ENCODE measurements at places on chromosomes 11 and 22. TPM values are rescaled to one million over a fixed set of nuclear protein-coding genes. Genes with fewer than 3 reads are reported as not detected.
A peak's percentile ranks its signal among the peaks of the same experiment; 100 is the strongest.

DNA sequence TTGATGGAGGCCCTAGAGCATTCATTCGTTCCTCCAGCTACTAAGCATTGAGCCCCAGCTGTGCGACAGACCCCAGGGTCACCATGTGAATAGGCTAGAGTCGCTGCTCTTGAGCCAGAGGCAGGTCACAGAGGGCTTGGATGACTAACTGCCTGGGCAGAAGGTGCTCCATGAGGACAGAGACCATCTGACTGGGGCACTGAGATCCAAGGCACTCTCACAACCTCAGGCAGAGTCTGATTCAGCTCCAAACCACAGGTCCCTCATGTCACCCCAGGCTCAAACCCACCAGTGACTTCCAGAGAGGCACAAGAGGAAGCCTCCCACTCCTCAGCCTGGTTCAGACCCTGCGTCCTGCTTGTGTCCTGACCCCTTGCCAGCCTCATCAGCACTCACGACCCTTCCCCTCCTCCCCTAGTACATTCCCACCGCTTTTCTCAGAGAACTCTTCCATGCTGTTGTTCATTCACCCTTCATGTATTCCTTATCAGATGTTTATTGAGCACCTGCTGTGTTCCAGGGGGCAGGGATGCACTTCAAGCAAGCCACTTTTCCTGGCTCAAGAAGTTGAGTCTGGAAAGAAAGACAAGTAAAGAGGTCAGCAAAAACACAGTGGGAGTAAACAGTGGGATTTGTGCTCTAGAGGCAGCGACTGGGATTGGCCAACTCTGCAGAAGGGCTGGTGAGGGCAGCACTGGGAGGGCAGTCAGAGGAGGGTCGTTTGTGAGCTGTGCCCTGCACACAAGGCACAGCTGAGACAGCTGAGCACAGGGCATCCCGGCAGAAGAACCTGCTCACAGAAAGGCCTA is 9.3 kb downstream of the OAF start:
- DNase-seq = no peak

Gene UPB1
- 6.7 TPM for total RNA-seq

DNA sequence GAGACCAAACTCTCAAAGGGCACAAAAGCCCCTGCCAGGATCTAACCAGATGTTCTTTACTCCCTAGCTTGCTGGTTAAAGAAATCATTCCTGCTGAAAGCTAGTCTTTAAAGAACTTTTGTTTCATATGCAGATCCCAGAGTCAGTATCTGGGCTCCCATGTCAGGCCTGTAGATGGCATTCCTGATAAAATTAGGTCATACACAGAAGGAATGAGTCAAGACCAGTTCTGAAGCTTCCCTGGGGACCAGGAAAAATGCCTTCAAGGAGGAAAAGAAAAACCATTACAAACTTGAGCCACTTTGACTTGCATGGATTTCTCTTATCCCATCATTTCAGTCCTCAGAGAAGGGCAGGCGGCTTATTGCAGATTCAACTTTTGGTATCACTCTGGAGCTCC is 5.9 kb downstream of the DBX1 start:
- DNase-seq = no peak

DNA sequence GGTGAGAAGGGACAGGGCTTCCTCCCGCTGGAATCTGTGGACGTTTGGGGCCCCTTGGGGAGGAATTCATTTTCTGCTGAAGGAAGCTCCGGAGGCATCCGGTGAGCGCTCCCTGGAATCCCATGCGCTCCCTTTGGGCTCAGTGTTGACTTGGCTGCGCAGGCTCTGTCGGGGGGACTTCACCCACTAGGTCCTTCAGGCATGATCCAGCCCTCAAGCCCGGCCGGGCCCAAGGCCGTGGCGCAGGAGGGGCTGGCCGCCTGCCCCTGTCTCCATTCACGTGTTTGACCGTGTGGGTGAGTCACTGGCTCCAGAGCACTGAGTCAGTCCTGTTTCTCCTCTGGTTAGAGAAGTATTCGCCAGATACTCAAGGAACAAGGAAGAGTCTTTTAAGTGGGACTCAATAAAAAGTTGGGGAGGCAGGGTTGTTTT is 1.4 kb downstream of the CTTN start:
- DNase-seq = peak; percentile 79

Gene CABP4
- not detected for total RNA-seq

DNA sequence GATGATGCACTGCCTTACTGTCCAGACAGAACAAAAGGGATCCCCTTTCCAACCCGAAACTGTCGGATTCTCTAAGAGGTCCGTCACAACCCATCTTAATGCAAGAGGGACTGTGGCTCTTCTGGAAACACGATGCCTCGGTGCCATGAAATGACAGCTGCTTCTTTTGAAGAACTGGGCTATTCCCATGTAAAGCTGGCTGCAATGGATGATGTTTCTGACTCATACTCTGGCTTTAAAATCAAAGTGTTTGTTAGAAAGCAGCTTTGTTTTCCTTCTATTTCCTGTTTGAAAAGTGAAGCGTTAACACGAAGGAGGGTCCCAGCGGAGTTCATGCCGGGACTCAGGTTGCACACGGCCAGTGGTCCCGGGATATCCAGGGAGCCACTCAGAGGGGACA is 3.1 kb downstream of the TP53AIP1 start:
- no peak for DNase-seq

- DNase-seq = peak; percentile 91
Observed at GRCh38 chr22:46085828-46086576, 64.3 kb upstream of the PPARA start.

Gene DCPS
- 40.2 TPM for total RNA-seq

DNA sequence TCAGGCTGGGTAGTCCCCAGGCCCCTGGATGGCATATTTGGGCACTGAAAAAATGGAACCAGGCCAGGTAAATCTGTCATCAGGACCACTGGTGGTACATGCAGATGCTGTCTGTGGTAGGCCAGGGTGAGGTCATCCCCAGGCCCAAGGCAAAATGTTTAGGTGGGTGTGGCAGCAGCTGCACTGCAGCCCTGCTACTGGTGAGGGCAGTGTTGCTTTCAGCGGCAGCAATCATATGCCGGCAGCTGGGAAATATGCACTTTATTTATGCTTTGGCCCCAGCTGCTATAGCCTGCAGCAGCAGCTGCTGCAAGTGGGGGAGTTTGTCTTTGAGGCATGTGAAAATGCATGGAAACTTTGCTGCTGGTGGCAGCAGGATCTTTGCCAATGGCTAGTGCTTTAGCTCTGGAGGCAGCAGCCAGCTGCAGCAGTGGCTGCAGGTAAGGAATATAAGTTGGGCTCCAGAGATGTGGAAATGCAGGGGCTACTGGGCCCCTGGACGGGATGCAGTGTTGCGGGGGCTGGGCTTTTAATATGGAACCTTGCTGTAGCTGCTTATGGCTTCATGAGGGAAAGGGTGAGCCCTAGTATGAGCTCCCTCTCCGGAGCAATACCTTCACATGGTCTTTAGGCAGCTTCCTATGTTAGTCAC is 365.7 kb upstream of the CADM1 start:
- peak; percentile 74 for DNase-seq

DNA sequence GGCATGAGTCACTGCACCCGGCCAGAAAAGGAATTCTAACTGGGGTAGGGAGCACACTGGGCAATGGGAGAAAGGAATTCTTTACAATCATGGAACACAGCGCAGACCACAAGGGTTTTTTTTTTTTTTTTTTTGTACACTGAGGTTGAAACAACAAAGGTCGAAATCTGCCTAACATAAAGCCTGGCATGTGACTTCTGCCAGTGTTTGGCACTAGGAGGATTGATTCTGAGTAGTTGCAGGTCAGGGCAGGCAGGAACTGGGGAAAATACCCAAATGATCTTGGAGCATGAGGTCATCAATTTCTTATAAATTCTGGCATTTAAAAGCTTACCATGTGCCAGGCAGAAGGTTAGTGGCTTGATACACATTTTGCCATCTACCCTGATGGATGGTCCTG is 202.0 kb upstream of the SNX19 start:
- no peak for DNase-seq

Gene NFRKB
- 101 TPM for total RNA-seq

DNA sequence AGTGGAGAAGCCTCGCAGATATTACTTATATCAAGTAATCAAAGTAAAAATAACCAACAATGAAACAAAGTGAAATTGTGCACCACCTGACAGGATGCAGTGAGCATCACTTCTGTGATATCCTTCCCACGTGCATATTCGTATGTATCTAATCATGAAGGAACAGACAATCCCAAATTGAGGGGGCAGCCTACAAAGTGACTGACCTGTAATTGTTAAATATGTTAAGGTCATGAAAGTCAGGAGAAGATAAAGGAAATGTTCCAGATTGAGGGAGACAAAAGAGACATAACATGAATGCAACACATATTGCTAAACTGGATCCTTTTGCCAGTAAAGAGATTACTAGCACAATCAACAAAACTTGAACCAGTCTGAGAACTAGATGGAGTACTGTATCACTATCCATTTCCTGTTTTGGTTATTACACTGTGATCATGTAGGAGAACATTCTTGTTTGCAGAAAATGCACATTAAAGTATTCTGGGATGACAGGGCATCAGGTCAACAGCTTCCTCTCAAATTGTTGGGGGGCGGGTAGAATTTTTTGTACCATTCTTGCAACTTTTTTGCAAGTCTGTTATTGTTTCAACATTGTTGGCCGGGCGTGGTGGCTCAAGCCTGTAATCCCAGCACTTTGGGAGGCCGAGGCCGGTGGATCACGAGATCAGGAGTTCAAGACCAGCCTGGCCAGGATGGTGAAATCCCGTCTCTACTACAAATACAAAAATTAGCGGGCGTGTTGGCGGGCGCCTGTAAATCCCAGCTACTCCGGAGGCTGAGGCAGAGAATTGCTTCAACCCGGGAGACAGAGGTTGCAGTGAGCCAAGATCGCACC is 2.0 kb downstream of the SBF2 start:
- no peak for DNase-seq

DNA sequence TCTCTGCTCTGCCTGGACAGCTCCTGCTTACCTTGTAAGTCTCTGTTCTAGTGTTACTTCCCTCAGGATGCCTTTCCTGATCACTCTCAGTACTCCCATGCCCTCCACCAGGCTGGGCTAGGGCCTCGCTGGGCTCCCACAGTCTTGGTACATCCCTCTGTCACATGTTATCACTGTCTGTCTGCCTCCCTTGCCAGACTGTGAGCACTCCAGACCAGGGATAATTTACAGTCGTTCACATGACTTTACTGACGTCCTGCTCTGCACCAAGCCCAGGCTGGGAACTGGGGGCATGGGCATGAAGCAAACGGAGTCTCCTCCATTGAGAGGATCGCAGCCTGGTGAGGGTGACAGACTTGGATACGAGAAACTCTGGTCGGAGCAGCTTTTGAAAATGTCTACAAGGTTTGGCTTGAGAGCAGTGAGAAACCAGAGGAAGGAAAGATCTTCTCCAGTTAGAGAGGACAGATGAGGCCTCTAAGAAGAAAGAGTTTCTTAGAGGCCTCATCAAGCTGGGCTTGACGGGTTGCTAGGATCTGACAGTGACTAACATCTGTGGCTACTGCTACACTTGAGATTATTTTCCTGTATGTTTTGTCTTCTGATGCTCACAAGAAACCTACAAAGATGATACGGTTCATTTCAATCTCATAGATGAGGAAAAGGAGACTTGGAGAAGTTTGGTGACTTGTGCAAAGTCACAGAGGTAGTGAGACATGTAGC is 12.5 kb downstream of the USP35 start:
- no peak for DNase-seq

DNA sequence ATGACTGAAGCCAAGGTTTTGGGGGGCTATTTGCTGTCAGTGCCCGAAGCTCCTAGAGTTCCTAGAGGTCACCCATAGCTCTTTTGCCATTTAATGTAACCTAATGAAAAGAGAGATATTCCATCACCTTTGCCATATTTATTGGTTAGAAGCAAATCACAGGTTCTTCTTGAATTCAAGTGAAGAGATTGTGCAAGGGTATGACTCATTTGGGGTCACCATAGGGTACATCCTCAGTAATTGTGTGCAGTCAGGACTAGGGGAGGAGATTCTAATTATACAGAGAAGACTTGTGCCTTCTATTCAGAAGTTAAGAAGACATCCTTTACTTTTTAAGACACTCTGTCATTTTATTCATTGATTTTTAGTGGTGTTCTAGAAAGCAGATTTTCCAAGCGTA is 6.9 kb upstream of the PRAME start:
- no peak for DNase-seq

Gene MAPK8IP2
- 3.9 TPM for total RNA-seq

- no peak for DNase-seq
Observed at GRCh38 chr22:48316257-48317250, 1511.1 kb downstream of the BRD1 start.

Gene C22orf15
- not detected for total RNA-seq

Gene MMP3
- 0.42 TPM for total RNA-seq

DNA sequence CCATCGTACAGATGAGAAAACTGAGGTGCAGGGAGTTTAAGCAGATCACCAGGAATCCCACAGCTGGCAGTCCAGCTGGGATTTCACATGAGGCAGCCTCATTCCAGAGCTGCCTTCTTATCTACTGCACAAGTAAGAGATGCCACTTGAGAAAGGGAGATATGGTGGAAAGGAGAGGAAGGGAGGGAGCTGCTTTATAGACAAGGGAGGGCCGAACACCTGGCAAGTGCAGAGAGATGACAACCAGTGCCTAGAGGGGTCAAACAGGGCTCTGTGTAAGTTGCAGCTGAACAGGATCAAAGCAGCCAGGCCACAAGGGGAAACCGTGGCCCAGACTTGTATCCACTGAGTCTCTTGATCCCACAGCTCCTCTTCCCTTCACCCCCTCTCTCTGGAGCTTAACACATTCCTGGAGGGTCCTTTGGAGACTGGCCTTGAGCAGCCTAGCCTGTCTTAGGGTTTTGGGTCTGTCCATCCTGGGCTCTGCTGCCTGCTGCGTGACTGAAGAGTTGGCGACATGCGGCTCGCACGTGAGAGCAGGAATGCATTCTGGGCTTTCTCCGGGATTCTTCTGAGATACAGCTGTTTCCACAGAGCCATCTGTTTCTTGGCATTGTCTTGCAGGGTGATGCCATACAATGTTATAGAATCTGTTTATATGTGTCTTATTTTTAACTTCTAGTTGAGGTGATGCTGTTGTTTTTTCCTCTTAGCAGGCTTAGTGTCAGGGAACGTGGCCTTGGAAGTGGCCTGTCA is 268.5 kb upstream of the SYN3 start:
- no peak for DNase-seq

Gene UCP2
- 144 TPM for total RNA-seq

Gene FXYD2
- not detected for total RNA-seq

All from Caco-2 (cell line).